ENCODE measurements at places on chromosomes 3 and 15. TPM values are rescaled to one million over a fixed set of nuclear protein-coding genes. Genes with fewer than 3 reads are reported as not detected.
A peak's percentile ranks its signal among the peaks of the same experiment; 100 is the strongest.

DNA sequence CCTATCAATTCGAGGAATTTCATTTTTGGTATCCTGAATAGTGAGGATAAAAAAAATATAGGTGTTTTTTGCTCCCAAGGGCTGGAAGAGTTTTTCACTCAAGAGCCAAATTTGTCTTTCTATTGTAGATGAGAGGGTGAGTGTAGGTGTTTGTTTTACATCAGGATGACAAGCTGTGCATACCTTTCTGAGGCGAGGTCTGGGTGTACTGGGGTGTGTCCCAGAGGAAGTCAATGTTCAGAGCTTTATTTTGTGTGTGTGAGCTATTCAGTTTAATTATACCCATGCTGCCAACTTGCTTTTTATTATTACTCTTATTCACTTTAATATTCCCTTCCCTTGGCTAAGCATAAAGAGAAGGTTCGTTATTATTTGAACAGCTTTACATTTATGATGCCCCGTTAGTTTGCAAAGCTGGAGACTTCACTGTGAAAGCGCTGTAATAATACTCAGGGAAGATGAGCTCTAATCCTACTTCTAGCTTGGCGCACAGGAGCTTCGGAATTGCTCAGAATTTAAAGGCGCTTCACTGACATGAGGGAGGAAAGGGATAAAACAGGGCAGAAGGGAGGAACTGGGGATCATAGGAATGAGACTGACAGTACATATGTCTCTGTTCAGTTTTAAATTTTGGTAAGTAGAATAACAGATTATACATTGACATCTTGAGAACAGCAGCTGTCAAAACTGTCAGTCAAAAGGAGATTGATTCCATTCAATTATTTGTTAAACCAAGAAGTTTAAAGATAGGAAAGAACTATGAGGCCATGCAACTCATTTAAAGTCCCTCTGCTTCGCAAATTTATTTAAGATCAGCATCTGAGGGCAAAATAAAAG is 117.7 kb upstream of the TP63 start:
- no peaks in the 10 kb centered on the region for H3K4me1 ChIP-seq
- no peaks in the 10 kb centered on the region for H3K27me3 ChIP-seq
- no peaks in the 10 kb centered on the region for H3K36me3 ChIP-seq
- no peak overlapping the region for H3K27ac ChIP-seq

DNA sequence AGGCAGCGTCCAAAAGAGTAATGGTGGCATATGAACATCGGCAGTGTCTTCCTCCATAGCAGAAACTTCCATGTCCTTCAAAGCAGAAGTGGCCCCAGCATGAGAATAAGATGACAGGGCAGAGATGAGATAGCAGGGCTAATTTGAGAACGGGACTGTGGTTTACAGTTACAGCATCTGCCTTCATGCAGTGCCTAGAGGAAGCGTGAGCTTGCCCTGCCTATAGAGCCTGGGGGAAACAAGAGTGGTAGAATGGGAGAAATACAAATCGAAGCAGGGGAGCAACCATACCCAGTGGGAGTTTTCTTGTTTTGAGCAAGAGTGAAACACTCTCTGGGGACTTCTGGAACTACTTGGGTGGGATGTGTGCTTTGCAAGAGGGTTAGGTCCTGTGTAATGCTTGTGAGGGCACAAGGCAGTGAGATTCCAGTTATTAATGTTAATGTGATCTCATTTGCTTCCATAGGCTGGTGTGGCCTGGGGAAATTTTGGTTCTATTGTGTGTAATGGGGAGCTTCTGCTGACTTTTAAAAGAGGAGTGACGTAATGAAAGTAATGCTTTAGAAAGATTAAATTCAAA is 616.9 kb downstream of the ZIC1 start:
- no peak overlapping the region for H3K4me3 ChIP-seq
- H3K27ac ChIP-seq: no peak overlapping the region
- H3K27me3 ChIP-seq: no peaks in the 10 kb centered on the region
- no peaks in the 10 kb centered on the region for H3K4me1 ChIP-seq
- H3K36me3 ChIP-seq: no peaks in the 10 kb centered on the region

- H3K27ac ChIP-seq: no peak overlapping the region
- H3K27me3 ChIP-seq: no peaks in the 10 kb centered on the region
- H3K4me3 ChIP-seq: no peak overlapping the region
- no peak for DNase-seq
- no peaks in the 10 kb centered on the region for H3K4me1 ChIP-seq
Observed at GRCh38 chr3:61903931-61904657, 342.7 kb downstream of the PTPRG start.

DNA sequence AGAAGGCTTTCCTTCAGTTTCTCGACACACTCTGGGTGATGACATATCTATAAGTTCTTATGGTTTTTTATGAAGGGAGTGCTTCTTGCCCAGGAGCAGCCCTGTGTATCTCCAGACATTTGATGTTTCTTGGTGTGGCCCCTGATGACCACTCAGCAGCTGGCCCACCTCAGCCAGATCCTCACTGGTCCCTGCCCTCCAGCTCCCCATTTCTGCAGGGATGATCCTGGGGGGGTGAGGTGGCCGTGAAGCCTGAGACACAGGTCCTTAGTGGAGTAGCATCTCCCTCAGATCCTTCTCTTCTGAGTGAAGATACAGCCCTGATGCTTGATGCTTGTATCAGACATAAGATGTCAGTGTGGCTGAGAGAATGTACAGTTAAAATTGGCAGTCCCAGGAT is 127.7 kb downstream of the LRRC3B start:
- no peaks in the 10 kb centered on the region for H3K4me1 ChIP-seq
- no peak overlapping the region for H3K4me3 ChIP-seq
- no peak overlapping the region for H3K27ac ChIP-seq
- H3K36me3 ChIP-seq: no peaks in the 10 kb centered on the region
- H3K27me3 ChIP-seq: no peaks in the 10 kb centered on the region

DNA sequence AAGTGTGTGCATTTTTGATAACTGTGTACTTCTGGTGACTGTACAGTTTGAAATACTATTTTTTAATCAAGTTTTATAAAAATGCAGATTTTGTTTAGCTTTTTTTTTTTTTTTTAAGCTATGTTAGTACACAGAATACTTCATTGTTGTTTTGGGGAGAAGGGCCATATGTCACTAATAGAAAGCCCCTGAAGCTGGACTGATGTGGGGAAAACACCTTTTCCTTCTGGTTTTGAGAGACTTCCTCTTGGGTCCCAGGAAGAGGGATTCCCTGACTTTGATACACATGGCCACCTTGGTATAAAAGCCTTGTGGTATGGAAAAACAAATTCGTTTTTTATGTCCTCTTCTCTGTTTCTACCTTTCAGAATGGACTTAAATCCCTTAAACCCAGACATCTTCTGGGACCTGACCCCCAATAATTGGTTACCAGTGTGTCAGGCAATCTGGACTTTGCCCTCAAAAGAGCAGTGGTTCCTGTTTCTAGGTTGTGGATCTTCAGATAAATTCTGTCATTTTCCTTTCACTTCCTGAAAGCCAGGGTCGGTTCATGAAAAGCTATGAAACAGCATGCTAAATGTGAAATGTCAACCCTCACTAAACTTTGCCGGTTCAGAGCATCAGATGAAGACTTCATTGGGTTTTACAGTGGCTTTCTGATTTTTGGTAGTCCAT is 31.1 kb upstream of the BLOC1S6 start:
- peaks cover 9% of the 10 kb centered on the region for H3K27me3 ChIP-seq
- no peak for DNase-seq
- H3K27ac ChIP-seq: no peak overlapping the region
- no peaks in the 10 kb centered on the region for H3K4me1 ChIP-seq
- no peak overlapping the region for H3K4me3 ChIP-seq
- no peaks in the 10 kb centered on the region for H3K36me3 ChIP-seq

DNA sequence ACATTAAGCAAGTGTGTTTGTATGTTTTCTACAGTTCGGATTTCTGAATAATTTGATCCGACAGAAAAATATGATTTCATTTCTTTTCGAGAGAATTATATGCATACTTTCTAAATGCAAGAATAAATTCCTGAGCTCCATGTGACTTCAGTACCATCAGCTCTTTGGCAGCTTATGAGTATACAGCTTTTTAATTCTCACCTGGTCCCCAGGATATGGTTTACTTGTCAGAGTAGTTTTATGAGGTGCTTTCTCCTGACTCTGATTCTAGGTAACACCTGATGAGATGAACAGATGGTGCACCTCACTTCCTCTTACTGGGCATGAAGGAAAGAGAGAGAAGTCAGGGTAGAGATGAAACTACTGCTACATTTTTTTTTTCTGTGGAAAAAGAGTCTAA is 3.1 kb downstream of the HGD start:
- peak overlapping the region; percentile 47 for H3K27ac ChIP-seq
- H3K4me3 ChIP-seq: no peak overlapping the region
- peaks cover 12% of the 10 kb centered on the region for H3K4me1 ChIP-seq
- no peaks in the 10 kb centered on the region for H3K27me3 ChIP-seq
- no peaks in the 10 kb centered on the region for H3K36me3 ChIP-seq

DNA sequence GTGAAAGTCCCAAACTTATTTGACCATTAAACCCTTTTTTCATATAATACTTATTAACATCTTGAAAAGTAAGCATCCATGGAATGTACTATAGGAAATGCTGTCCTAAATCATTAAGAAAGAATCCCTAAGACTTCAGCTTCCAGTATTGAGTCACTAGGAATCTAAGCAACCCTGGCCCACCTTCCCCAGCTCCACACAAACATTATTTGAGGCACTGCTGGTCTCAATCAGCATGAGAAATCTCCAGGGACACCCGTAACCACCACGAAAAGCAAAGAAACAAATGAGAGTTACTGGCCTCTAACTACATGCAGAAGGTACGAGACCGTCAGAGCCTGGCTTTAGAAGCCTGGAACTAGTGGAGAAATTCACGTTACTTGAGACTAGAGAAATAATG is 68.2 kb downstream of the POLQ start:
- H3K4me3 ChIP-seq: no peak overlapping the region
- H3K27ac ChIP-seq: peak overlapping the region; percentile 61
- no peaks in the 10 kb centered on the region for H3K27me3 ChIP-seq
- DNase-seq: peak; percentile 22
- H3K4me1 ChIP-seq: peaks cover 22% of the 10 kb centered on the region

DNA sequence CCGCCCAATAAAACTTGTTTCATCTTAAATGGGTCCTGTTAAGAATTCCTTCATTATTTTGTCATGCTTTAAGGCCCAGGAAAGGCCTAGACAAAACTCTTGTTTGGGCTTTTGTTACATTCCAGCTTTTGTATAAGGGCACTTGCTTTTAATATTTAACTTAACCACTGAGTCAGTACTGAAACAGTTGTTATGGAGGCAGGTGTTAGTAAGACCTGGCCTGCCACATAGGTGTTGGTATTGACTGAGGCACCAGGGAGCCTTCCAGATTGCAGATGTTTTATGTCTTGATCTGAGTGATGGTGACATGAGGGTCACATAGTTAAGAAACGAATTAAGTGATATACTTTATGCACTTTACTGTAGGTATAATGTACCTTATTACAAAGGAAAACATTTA is 274.9 kb upstream of the TGFBR2 start:
- H3K27me3 ChIP-seq: no peaks in the 10 kb centered on the region
- H3K36me3 ChIP-seq: no peaks in the 10 kb centered on the region
- H3K4me3 ChIP-seq: no peak overlapping the region
- H3K4me1 ChIP-seq: peaks cover 4% of the 10 kb centered on the region

- H3K27ac ChIP-seq: no peak overlapping the region
- DNase-seq: no peak
- H3K27me3 ChIP-seq: no peaks in the 10 kb centered on the region
- H3K4me3 ChIP-seq: no peak overlapping the region
- H3K4me1 ChIP-seq: peaks cover 14% of the 10 kb centered on the region
Observed at GRCh38 chr3:53350652-53351051, 3.3 kb upstream of the DCP1A start.

The HIGD2B gene
- total RNA-seq: not detected

DNA sequence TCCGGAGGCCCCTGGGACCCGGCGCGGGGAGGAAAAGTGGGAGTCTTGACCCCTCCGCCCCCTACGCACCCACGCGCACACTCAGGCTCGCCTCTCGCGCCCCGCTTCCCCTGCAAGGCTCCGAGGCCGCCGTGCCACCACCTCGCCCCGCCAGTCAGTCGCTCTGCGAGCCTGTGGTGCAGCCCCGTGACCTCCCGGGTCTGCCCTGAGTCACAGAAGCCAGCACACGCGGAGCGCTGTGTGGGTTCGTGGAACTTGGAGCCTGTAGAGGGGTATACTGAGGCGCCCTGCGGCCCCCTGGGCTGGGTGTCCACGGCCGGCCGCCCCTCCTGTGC is 380 bp upstream of the ALS2CL start:
- H3K27me3 ChIP-seq: no peaks in the 10 kb centered on the region
- no peaks in the 10 kb centered on the region for H3K36me3 ChIP-seq
- H3K4me1 ChIP-seq: peaks cover 13% of the 10 kb centered on the region
- DNase-seq: no peak

The NLGN1 gene
- 3.2 TPM for total RNA-seq

The CCR8 gene
- total RNA-seq: not detected

DNA sequence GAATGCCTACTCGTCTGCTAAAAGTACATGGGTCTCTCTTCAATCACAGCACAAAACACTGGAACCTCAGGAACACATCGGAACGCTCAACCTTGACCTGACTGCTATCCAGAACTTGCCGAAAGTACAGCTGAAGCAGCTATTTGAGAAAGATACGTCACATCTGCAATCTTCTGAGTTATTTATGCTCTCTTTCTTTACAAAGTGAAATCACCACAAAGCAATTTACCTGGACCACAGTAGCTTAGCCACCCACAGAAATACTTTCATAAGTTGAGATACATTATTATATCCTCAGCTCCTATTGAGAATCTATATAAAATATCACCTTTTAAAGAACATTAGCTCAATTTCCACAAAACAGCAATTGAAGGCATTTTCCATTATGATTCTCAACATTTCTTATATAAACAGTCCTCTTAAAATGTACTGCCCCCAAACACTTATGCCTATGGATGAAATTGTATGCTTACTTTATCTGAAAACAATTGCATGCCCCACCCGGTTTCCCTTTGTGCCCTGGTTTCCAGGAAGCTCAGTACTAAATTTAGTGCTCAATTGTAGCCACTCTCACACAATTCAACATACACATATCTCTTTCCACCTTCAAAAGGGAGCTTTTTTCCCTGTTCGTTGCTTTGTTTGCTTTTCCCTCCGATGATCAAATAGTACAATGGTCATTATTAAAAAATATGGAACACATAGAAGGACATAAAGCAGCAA is 31.8 kb downstream of the HEG1 start:
- peaks cover 39% of the 10 kb centered on the region for H3K4me1 ChIP-seq
- H3K27me3 ChIP-seq: no peaks in the 10 kb centered on the region
- peaks cover 88% of the 10 kb centered on the region for H3K36me3 ChIP-seq
- H3K4me3 ChIP-seq: no peak overlapping the region
- peak overlapping the region; percentile 33 for H3K27ac ChIP-seq
- DNase-seq: no peak

The KIF7 gene
- 14.3 TPM for total RNA-seq

- H3K4me1 ChIP-seq: peaks cover 6% of the 10 kb centered on the region
- no peaks in the 10 kb centered on the region for H3K27me3 ChIP-seq
- DNase-seq: no peak
- no peak overlapping the region for H3K4me3 ChIP-seq
- no peaks in the 10 kb centered on the region for H3K36me3 ChIP-seq
- H3K27ac ChIP-seq: no peak overlapping the region
Observed at GRCh38 chr3:194857469-194858113, 171.9 kb downstream of the FAM43A start.

The TBC1D23 gene
- 35.3 TPM for total RNA-seq

- H3K27me3 ChIP-seq: 0 out of 2 replicates have a peak, but pooled peaks cover 3% of the 10 kb centered on the region
- H3K27ac ChIP-seq: no peak overlapping the region
- H3K4me1 ChIP-seq: no peaks in the 10 kb centered on the region
- DNase-seq: no peak
- no peaks in the 10 kb centered on the region for H3K36me3 ChIP-seq
- no peak overlapping the region for H3K4me3 ChIP-seq
Observed at GRCh38 chr3:156140001-156140595, 19.7 kb downstream of the KCNAB1 start.

- no peak for DNase-seq
- H3K4me1 ChIP-seq: 0 out of 2 replicates have a peak, but pooled peaks cover 10% of the 10 kb centered on the region
- H3K27ac ChIP-seq: no peak overlapping the region
Observed at GRCh38 chr3:132037056-132037455, 2.2 kb upstream of the CPNE4 start.
